ENCODE measurements at places on chromosomes 6 and 20.
A peak's percentile ranks its signal among the peaks of the same experiment; 100 is the strongest.

DNA sequence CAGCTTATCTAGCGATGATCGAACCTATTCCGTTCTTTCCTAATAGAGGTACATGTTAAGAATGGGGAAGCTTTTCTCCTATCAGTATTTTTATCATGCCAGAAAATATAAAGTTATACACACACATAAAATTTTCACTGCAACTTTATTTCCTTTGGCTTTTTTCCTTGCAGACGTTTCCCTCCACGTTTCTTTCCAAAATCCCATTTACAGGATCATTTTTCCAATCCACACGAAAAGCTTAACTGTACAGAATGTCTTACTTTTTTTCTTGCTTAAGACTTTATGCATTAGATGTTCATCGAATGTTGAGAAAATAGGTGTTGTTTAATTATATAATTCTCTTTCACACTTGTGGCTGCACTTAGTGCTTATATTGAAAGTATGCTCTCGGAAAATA is 62.9 kb upstream of the HDGFL1 start:
- no peak for DNase-seq

- no peak for DNase-seq
Observed at GRCh38 chr20:56897318-56897957, 268.3 kb downstream of the TFAP2C start.

DNA sequence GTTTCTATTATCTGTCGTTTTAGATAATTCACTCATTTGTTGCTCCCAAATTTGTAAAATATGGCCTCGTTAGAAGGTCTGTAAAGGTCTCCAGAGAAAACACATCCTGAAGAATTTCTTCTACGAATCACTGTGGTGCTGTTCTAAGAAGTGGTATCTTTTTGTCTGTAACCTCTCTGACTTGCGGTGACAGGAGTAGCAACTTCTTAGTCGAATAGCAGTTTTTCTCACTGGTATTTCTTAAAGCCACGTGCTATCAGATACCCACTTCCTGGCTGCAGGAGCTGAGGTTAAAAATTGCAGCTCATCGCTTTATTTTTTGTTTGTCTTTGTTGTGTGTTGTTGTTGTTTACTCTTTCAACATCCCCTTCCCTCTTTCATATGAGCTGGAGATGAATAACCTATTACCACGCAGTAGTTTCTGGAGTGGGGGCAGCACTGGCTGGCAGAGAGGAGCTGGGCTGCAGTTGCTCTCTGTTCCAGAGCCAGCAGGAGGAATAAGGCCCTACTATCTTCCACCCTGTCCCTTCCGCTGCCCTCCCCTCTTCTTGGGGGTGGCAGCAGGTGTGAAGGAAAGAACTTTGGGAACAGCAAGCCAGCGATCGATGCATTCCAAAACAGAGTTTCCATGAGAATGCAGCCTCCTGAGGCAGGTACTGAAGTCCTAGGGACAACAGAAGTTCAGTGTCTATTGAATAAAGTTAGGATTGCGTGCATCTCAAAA is 64.7 kb downstream of the C6orf118 start:
- no peak for DNase-seq

GRCh38 chr20:23967616-23967979 is 21.0 kb downstream of the GGTLC1 start:
- DNase-seq: no peak

GRCh38 chr20:39756828-39757227 is 794.7 kb downstream of the DHX35 start:
- DNase-seq: no peak

DNA sequence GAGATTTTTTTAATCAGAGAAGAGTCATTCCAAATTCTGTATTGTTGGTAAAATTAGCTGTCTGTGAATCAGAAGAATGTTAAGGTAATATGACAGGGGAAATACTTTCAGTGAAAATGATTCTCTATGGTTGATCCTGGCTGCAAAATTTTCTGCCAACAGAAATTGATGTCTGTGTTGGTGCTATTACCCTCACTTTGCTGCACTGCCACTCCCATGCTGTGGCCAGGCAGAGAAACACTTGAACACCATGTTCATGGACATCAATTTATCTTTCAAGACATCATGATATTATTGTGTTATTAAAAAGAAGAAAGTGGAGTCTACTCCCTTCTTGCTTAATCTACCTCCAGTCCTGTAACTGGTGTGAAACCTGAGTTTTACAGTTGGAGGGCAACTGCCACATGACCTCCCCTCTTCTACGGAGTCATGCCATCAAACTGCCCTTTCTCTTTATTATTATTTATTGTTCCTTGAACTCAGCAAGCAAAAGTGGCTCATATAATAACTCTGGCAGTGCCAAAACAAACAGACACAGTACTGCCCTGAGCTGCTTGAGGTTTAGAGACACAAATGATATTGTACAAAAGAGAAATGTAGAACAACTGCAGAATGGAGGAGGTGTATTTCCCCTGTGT is 288.0 kb upstream of the JAG1 start:
- DNase-seq: no peak

GRCh38 chr20:4045741-4046140 is 30.4 kb upstream of the RNF24 start:
- no peak for DNase-seq

GRCh38 chr6:5191222-5191621 is 69.5 kb downstream of the LYRM4 start:
- no peak for DNase-seq

- no peak for DNase-seq
Observed at GRCh38 chr6:128417698-128418097, 102.7 kb downstream of the PTPRK start.

DNA sequence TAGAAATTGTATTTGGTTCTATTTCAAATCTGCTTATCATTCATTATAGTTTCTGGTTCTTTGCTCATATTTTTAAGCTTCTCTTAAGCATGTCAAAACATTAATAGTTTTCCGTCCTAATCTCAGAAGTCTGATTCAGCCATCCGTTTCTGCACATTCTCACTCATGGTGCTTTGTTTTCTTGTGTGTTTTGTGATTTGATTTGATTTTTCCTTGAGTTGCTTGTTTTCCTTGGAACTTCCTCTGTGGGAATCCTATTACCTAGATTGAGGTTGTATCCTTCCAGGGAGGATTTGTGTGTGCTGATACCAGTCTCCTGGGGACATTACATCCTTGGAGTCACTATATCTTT is 7.9 kb downstream of the SNX9 start:
- no peak for DNase-seq

GRCh38 chr20:10665791-10666190 is 8.0 kb downstream of the JAG1 start:
- no peak for DNase-seq

DNA sequence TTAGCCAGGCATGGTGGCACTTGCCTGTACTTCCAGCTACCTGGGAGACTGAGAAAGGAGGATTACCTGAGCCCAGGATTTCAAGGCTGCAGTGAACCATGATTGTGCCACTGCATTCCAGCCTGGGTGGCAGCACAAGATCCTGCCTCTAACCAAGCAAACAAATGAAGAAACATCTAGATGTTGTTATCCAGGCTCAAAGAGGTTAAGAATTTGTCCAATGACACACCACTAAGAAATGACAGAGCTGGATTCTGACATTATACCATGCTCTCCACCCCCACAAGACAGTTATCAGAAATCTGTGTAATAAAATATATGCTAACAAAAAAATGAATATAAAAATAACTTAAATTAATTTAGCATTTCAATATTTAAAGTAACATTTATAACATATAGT is 925.5 kb upstream of the SLC35B3 start:
- DNase-seq: no peak

- DNase-seq: no peak
Observed at GRCh38 chr6:40349901-40350746, 237.0 kb downstream of the LRFN2 start.

GRCh38 chr6:25544833-25545232 is 107.2 kb upstream of the SCGN start:
- DNase-seq: no peak

DNA sequence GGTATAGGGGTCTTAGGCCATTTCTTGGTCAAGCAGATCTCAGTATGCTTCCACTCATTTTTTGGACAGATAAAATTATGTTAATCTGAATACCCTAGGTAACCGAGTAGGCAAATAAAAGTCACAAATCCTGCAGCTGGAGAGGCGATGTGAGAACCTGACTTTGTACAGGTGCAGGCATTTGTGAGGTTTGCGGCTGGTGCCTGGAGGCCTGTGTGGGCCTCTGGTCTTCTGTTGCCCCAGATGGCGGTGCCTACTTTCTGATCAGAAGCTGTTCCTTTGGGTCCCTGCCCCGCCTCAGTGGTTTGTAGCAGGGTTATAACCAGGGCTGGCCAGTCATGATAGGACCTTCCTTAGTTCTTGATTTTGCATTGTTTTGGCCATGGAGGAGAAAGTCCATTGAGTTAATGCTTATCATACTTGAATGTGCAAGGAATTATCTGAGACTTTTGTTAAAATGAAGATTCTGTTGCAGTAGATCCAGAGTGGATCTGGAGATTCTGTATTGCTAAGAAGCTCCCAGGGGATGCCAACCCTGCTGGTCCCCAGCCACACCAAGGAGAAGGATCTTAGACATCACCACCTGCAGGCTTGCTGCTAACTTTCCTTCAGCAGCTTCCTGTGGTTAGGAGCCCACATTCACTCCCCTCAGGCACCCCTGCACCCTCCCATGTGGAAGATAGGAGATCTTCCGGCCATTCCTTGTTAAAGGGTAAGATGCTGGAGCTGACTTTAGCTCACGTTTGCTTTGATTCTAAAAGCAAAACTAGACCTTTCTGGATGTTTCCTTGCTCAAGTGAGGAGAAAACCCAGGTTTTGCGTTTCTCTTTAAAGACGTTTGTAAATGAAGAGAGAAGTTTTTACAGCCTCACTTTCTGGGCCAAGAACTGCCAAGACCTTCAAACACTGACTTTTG is 50.7 kb downstream of the LRRC1 start:
- DNase-seq: no peak

DNA sequence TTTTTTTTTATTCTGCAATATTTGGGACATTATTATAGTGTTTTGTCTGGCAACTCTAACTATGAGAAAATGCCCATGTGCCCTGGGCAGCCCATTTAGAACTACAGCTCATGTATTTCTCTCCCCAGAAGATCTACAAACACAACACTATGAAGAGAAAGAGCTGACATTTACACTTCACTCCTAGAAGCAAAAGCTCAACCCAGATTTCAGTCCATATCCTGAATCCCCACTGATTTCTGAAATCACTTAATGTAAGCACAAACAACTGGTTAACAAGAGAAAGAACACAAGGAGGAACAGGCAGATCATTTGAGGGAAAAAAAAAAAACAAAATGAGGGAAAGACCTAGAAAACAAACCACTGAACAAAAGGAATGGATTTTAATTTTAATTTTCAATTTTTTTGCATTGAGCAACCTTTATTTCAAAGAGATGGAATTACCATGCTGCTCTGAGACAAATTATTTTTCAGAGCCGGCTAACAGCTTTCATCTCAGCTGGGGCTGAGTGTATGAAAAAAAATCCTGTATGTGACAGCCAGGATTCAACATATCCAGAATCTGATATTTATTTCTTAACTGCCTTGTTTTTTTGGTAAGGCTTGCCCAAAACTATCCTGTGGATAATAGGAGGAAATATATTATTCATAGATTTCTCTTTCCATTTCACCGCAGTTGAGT is 32.5 kb downstream of the KIAA0319 start:
- DNase-seq: no peak

- no peak for DNase-seq
Observed at GRCh38 chr6:127718694-127719093, 141.7 kb downstream of the C6orf58 start.

- DNase-seq: peak; percentile 39
Observed at GRCh38 chr20:34069341-34070078, 42.5 kb downstream of the EIF2S2 start.

DNA sequence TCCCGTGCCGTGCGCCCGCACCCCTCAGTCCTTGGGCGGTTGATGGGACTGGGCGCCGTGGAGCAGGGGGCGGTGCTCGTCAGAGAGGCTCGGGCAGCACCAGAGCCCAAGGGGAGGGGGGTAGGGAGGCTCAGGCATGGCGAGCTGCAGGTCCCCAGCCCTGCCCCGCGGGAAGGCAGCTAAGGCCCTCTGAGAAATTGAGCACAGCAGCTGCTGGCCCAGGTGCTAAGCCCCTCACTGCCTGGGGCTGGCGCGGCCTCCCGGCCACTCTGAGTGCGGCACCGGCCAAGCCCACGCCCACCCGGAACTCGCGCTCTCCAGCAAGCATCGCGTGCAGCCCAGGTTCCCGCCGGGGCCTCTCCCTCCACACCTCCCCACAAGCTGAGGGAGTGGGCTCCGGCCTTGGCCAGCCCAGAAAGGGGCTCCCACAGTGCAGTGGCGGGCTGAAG is 16.4 kb downstream of the SOX4 start:
- no peak for DNase-seq

DNA sequence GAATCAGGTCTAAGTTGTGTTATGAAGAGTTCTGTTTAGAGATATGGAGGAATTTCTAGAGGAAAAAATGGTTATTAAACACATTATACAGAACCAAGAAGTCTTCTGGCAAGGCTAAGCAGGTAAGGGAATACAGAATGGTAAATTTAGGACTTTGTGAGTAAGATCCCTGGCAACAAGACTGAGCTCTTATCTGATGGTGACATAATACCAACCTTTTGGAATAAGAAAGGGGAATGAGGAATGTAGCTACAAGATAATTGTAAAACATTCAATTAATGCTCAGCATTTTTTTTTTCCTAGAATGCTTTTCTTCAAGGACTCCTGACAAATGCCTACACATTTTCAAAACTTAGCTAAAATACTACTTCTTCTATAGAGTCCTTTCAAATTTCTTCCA is 51.8 kb downstream of the CYB5R4 start:
- no peak for DNase-seq

- DNase-seq: no peak
Observed at GRCh38 chr20:62286493-62287064, 16.2 kb upstream of the ADRM1 start.

- no peak for DNase-seq
Observed at GRCh38 chr6:30591008-30591407, 19.8 kb downstream of the ABCF1 start.

GRCh38 chr6:45710304-45710821 is 305.3 kb downstream of the CLIC5 start:
- no peak for DNase-seq

DNA sequence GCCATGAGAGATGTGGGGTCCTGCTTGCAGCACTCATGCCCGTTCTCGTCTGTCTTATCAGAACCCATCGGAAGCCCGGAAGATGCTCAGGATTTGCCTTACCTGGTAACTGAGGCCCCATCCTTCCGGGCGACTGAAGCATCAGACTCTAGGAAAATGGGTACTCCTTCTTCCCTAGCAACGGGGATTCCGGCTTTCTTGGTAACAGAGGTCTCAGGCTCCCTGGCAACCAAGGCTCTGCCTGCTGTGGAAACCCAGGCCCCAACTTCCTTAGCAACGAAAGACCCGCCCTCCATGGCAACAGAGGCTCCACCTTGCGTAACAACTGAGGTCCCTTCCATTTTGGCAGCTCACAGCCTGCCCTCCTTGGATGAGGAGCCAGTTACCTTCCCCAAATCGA is 8.3 kb downstream of the PI16 start:
- DNase-seq: no peak

GRCh38 chr6:146056506-146056905 is 27.6 kb downstream of the GRM1 start:
- DNase-seq: no peak

DNA sequence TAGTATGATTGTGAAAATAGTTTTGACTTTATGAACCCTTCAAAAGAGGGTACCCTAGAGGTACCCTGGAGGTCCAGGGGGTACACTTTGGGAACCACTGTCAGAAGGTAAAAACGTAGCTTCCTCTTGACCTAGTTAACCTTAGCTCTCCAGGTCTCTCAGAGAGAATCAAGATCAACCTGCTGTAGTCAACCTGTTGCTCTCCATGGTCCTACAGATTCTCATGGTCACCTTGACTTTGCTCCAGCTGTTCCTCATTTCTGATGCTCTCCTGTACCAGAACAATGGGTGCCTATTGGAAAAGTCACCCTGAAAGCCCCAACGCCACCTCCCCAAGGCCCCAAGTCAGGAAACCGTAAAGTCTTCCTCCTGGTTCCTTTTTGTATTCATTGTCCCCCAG is 294.4 kb upstream of the CDH4 start:
- no peak for DNase-seq
